CD8-positive, alpha-beta memory T cell (primary cell): ENCODE measurements at places on chromosomes 13 and 19.

GRCh38 chr13:111914241-111915103 is 152.5 kb upstream of the SOX1 start:
- DNase-seq, result no peak

- no peak for DNase-seq
Observed at GRCh38 chr13:65762012-65762411, 1468.1 kb downstream of the PCDH9 start.

DNA sequence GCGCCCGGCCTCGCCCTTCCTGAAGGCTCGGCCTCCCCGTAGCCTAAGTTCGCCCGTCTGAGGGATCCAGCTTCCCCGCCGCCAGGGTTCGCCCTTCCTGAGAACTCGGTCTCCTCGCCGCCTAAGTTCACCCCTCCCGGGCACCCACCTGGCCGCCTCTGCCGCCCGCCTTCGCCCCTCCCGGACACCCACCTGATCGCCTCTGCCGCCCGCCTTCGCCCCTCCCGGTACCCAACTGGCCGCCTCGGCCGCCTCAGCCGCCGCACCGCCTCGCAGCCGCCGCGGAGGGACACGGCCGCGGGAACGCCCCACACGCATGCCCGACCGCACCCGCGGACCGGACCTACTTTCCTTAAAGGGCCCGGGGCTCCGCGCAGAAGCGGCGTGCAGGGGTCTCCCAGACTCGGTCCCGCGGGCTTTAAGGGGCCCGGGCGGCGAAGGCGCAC is at the start of gene MOB3A:
Gene MOB3A, minus strand, starts transcription at position 293 of the 446 bp plus-strand sequence. CDS start 17,766 bp downstream, outside the sequence.
- DNase-seq, result peak; percentile 78

GRCh38 chr13:79352107-79352506 is 53.9 kb downstream of the RBM26 start:
- DNase-seq, result no peak

DNA sequence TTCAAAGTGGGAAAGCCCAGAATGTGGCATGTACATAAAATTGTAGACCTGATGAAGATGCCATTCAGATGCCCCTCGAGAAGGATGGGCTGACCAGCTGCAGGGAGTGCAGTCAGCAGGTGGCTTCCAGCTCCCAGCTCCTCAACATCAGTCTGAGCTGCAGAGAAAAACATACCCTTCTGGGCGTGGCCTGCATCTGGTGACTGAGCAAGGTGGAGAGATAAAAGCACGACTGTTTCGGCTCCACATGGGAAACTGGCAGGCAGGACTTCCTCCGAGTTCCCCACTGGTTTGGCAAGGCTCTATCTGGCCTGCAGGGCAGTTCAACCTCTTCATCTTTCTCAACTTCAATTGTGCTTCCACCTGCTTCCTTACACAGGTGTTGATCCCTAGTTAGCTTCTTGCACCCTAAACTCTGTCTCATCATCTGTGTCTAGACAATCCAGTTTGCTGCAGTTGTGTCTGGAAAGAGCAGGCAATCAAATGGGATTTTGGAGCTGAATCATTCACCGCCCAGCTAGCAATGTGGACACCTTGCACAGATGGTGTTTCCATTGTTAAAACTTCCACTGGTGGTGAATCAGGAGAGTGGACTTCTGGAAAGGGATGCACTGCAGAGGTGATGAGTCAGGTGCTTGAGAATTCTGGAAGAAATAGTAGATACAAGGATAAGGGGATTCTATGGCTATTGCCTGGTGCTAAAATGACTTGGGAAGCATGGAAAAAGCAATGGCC is 56.8 kb downstream of the POLR1D start:
- DNase-seq, result no peak

- DNase-seq, result peak; percentile 77
Observed at GRCh38 chr19:925526-926322, at the start of gene ARID3A. TSS of gene ARID3A (plus strand) at chr19:926035. CDS start at chr19:929529, 3,494 bp downstream.

DNA sequence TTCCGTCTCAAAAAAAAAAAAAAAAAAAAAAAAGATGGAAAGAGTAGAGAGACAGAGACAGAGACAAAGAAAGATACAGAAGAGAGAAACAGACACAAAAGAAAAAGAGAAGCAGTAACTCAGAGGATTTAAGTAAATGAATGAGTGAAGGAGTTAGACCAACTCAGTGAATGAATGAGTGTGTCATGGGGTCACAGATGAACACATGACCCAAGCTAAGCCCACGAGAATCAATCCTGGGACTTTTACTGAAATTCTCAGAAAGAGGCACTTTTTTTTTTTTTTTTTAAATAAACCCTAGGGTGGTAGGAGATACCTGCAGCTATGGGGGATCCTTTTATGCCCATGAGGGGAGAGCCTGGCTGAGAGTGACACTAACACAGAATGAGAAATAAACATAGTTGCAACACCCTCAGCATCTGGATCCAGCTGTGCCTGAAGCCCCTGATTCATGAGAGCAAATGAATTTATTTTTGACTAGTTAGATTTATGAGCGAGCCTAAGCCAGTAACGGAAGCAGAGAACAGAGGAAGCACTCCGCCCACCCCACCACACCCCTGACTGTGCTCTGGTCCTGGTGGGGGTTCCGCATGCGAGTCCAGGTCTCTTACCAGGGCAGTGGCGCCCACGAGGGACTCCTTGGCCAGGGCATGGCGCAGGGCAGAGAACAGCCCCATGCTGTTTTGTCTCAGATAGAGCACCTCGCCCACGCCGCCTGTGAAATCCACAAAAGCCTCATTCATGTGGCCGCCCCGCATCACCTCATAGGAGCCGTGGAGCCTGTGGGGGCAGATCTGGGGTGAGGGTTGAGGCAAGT is 4.6 kb downstream of the CAPN12 start:
- no peak for DNase-seq

DNA sequence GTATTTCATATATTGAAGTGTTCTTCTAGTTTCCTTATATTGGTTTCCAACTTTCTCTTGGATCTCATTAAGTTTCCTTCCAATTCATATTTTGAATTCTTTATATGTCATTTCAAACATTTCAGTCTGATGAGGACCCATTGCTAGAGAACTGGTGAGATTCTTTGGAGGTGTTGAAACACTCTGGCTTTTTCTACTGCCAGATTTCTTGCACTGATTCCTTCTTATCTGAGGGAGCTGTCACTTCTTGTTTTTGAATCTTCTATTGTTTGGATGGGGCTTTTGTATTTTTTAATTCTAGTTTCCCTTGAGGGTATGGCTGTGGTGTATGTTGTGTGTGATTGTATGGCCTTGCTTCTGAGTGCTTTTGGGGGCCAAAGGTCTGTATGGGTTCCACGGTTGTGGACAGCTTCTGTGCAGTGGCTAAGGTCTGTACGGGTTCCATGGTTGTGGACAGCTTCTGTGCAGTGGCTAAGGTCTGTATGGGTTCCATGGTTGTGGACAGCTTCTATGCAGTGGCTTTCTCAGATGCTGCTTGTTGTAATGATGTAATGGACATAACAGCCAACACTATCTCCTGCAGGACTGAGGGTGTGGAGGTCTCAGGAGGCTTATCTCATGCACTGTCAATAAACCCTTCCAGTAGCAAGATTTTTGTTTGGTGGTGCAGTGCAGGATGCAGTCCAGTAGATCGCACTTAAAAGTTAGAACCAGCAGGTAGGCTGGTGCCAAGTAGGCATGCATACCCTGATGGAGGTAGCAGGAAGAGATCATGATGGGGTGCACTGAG is 36.8 kb downstream of the ACSBG2 start:
- DNase-seq, result no peak

DNA sequence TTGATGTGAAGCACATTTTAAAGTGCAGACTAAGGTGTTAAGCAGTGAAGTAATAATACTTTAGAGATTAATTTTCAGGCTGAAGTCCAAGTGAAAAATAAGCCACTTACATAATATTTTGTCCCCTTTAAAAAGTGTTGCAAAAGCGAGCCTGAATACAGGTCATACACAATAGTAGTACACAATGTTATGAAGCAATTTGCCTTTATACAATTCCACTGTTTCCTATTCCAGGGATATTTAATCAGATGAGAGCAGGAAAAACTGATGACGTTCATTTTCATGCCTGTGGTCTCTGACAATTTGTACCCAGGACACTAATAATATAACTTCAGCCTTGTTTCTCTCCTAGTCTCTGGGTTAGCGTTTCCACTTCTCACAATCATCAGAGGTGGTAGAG is 916.7 kb downstream of the PCDH9 start:
- DNase-seq, result no peak

- no peak for DNase-seq
Observed at GRCh38 chr13:98542568-98543377, 34.1 kb downstream of the STK24 start.

- DNase-seq, result no peak
Observed at GRCh38 chr19:5349041-5349440, 8.4 kb upstream of the PTPRS start.

GRCh38 chr13:110555601-110556223 is 5.8 kb downstream of the RAB20 start:
- no peak for DNase-seq

DNA sequence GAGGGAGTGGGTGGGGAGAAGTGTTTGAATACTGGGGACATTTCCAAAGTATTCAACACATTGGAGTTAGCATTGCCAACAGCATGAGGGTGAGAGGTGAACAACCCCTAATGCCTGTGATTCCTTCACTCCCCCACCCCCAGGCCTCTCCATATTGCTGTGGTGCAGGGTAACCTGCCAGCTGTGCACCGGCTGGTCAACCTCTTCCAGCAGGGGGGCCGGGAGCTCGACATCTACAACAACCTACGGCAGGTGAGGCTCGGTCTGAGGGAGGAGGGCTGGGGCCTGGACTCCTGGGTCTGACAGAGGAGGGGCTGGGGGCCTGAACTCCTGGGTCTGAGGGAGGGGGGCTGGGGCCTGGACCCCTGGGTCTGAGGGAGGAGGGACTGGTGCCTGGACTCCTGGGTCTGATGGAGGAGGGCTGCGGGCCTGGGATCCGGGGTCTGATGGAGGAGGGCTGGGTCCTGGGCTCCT is 7.6 kb downstream of the BCL3 start:
- no peak for DNase-seq

DNA sequence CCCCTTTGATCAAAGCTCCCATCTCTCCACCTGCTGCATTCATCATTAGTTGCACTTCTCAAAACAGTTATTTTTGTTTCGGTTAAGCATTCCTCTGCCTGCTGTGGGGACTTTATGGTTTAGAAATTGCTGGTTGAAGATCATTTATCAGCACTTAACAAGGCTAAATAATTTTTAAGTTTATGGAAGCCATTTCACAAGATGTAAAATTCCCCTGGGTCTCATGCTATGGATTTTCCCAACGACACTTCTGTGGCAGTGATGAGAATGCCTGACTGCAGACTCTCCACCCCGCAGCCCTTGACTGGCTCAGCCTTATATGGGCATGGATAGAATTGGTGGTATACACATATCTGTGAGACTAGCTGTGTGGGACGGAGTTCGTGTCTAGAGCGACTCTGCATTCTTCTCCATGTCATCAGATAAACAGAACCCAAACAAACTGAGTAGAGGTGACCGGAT is 52.8 kb downstream of the COL4A2 start:
- no peak for DNase-seq

DNA sequence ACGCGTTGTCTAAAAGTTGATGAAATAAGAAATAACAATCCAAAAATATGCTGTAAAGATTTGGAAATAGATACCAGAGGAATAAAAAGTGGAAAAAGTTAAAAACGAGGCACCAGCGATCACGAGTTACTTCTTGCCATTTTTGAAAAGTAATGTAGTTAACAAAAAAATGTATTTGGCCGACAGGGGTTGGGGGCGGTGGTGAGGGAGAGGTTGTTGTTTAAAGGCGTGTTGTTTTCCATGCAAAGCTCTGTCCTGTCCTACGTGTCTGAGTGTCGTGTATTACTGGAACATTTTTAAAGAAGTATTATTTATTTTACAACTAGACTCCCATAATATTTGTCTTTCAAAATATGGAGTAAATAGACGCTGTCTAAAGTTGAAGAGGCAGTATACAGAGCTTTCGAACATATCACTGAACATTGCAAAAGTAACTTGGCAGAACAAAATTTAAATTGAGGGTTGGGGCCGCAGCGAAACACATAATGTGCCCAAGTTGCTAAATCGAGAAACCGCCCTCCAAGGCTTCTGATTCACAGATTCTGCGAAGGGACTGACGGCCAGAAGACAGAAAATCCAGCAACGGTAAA is 823 bp downstream of the FBXO17 start:
- DNase-seq, result no peak

DNA sequence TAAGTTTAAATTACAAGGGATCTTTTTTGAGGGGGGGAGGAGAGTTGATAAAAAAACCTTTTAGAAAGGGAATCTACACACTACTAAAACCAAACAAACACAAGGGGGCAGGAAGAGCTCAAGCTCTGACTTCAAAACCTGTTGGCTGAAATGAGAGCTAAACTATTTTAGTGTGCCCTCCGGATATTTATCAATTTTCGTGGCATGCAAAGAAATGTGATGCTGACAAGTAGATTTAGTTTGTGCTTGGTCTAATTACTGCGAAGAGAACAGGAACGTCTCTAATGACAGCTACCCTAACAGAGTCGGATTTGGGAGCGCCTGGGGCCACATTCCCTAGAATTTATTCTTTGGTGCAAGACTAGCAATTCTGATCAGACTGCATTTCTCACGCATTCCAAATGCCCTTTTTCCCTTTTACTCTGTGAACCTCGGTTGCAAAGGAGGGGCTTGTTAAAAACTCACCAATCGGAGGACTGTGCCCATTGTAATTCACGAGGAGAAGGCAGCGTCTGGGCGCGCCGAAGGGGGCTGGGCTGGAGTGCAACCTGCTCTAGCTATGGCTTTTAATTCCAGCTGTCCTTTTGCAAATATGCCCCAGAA is 802 bp upstream of the FREM2 start:
- DNase-seq, result no peak

- no peak for DNase-seq
Observed at GRCh38 chr19:44371815-44372480, 15.5 kb upstream of the ZNF112 start.

DNA sequence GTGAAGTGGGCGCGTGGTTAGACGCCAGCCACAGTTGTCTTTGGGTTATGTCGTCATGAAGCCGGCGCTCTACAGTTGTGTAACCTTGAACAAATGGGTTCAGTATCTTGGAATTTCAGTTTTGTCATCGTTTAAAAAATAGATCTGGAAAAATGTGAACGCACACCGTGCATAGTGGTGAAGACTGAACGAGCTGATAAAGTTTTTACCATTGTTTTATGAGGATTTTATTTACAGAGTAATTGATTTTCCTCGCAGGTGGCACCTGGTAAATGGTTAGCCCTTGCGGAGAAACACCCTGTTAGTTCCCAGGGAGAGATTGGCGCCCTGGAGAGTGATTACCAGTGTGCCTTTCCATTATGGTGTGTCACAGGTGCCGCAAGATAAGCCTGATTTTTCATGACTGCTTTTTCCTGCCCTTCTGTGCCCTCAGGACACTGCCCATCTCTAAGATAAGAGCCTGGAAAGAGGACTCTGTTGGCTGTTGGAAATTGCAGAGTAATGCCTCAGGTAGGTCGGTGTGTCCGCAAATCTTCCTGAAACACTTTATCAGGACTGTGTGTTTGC is 577 bp downstream of the ZNF181 start:
- no peak for DNase-seq

DNA sequence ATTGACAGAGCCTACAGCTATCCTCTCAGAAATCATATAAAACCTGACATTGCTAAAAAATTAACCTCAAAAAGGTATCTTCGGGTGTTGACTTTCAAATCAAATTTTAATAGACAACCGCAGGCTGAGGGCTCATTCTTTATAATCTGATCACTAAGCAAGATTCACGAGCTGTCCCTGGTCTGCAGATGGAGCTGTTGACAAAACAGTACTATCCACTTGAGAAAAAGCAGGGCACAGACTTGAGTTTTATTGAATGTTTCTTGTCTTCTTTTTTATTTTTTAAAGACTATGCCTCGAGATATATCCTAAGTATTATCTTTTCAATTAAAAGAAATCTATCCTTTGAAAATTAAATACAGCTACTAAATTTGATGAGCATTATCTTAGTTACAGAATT is 540.5 kb downstream of the PCDH9 start:
- DNase-seq, result no peak
